ENCODE measurements at places on chromosomes 5 and 9.

- DNase-seq = peak; percentile 79
Measured at GRCh38 chr9:113536483-113537228, 73.1 kb downstream of the RGS3 start.

GRCh38 chr9:126377536-126377935 is 50.9 kb downstream of the MVB12B start:
- no peak for DNase-seq

- no peak for DNase-seq
Measured at GRCh38 chr9:78552802-78553201, 255.9 kb downstream of the PSAT1 start.

DNA sequence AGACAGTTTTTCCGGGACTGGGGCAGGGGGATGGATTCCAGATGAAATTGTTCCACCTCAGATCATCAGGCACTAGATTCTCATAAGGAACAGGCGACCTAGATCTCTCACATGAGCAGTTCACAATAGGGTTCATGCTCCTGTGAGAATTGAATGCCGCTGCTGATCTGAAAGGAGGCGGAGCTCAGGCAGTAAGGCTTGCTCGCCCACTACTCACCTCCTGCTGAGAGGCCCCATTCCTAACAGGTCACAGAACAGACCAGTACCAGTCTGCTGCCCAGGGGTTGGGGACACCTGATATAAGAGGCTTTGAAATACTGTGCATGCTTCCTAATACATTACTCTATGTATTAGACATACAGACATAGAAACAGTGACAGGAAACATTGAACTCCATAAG is 41.1 kb downstream of the PTPRD start:
- no peak for DNase-seq

DNA sequence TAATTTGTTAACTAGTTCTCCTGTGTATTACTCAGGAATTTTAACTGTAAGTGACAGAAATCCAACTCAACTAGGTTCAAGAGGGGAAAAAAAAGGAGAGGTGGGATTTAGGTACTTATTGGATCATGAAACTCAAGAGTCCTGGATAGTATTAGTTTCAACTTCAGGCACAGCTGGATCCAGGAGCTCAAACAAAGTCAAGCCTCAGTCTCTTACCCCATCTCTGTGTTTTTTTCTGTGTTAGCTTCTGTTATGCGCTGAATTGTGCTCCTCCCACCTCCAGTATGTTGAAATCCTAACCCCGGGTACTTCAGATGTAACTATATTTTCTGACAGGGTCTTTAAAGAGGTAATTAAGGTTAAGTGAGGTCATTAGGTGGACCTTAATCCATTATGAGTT is 53.5 kb downstream of the SMIM23 start:
- no peak for DNase-seq

DNA sequence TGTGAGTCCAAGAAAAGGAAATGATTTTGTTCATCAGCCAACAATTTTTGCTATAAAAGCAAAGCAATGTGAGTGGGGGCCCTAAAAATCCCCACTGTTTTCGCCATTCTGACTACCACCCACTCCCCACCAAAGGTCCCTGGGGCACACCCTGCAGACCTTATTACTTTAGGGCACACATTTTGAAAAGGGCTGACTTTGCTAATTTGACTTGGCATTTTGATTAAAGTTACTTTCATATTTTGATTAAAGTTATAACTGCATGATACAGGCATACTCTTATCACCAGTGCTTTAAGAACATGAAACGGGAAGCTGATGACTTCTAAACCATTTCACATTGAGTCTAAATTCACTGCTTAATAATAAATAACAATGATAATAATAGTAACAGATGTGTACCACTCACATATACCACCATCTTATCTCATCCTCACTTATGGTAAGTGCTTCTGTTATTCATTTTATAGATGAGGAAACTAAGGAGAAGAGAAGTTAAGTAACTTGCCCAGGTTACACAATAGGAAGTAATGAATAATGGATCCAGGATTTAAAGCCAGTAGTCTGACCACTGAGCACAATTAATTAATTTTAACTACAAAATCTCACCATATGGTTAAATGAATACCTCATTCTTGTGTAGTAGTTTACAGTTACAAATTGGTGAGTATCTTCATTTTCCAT is 25.4 kb upstream of the NR3C1 start:
- DNase-seq = no peak

- DNase-seq = no peak
Measured at GRCh38 chr9:130010151-130010988, 32.6 kb downstream of the FNBP1 start.

DNA sequence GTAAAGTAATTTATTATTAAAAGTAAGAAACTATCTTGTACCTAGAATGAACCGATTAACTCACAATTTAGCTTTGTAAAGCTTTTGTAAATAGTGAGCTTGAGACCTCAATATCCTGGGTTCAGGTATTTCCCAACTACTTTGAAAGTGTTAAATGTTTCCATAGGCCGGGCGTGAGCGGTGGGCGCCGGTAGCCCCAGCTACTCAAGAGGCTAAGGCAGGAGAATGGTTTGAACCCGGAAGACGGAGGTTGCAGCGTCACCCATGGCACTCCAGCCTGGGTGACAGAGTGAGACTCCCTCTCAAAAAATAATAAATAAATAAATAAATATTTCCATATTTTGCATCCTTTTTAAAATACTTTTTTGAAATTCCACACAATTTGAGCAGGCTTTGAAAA is 1.5 kb upstream of the ANKH start:
- DNase-seq = no peak

- DNase-seq = no peak
Measured at GRCh38 chr9:84514421-84514820, 155.1 kb upstream of the NTRK2 start.

GRCh38 chr5:172496671-172497371 is 42.5 kb upstream of the SH3PXD2B start:
- no peak for DNase-seq

Data from glutamatergic neuron (in vitro differentiated cells).